ENCODE measurements at places on chromosomes 5 and 9.
A peak's percentile ranks its signal among the peaks of the same experiment; 100 is the strongest.

DNA sequence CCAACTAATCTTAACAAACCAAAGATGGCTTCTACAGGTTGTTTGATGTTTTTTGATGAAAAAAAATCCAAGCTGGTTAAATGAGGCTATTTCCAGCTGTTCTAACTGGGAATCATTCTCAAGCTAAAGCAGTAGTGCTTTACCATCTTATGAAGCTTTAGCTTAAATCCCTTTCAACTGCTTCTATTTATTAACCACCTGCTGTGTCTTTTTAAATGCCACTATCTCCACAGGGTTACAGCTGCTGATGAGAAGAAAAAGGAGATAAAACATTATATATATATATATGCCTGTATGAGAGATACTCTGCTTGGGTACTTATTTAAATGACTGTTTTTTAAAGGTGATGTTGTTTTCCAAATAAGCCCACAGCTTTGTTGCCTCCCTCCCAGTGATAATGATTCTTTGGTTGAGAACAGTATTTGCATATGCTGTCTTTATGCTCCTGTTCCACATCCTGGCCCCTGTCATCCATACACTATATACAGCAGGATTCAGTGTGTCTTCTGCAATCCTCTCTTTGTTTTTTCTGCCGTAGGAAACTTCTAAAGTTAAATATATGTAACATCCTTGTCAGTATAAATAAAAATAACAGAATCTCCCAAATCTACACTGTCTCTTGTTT lies 164.0 kb downstream of the PAM start:
- DNase-seq = no peak

GRCh38 chr5:68968429-68968828 lies 125.4 kb upstream of the SLC30A5 start:
- no peak for DNase-seq

DNA sequence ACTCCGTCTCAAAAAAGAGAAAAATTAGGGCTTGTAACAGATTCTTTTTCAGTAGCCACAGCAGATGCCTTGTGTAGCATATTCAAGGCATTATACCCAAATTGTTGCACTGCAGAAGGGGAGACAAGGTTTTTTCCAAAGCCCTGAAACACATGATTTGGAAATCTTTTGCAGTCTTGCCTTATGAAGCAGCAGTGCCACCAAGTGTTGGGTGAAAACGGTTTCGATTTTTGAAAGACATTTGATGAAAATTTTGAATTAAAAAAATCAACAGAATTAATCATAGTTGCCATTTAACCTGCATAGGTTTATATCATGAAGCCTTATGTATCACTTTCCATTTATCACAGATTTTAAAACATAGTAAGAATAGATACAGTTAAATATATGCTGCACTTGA lies 479.5 kb downstream of the TAF11L14 start:
- no peak for DNase-seq

DNA sequence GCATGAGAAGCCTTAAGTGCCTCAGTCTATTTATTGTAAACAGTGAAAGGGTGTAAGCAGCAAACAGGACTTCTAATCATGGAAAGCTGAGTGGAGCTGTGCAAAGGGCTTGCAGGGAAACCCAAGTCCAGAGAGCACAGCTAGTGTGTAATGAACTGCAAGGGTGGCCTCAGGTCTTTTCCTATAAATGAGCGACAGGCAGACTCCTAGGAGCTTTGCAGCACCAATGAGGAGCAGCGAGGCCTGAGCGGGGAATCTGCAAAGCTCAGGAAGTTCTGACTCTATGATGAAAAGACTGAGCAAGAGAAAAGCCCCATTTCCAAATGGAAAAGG lies 250.1 kb upstream of the MAP3K1 start:
- no peak for DNase-seq

- no peak for DNase-seq
Measured at GRCh38 chr9:758146-758545, 83.4 kb upstream of the DMRT1 start.

DNA sequence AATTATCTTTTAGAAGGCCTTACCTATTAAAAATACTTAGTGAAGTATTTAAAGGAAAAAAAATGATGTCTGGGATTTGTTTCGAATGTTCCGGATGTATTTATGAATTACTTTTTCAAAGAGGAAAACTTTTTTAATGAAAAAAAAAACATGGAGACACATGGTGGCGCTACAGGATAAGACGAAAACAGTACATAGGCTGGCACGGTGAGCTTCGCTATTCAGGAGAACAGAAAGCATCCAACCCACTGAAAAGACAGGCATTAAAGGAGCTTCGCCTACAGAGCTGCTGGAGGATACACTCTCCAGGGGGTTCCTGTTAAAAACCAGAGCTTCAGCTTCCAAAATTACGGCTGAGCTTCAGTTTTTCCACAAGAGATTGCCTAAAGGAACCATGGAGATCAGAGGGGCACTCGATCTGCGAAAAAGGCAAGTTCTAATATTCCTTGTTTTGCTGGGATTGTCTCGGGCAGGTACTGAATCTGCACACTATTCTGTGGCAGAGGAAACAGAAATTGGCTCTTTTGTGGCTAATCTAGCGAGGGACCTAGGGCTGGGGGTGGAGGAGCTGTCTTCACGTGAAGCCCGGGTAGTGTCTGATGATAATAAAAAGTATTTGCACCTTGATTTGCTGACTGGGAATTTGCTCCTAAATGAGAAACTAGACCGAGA lies at the start of gene PCDHB14:
TSS of gene PCDHB14 (plus strand) at position 232 of the 672 bp plus-strand sequence. CDS start at position 395, 163 bp downstream.
- DNase-seq = no peak

DNA sequence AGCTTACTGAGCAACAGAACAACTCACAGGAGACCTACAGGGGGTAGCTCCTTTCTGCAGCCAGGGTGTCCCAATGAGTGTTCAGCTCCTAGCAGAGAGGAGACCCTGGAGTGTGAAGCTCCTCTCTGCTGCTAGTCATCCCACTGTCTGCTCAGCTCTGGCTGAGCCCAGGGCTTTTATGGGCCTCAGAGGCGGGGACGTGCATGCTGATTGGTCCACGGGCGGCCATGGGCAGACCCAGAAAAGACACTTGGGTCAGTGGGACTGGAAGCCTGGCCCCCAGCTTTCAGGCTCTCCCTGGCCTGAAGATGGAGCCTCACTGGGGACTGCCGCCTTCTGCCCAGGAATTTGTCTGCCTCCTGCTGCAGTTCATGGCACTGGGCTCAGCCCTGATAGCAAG lies 40.6 kb downstream of the TSPAN17 start:
- no peak for DNase-seq

- no peak for DNase-seq
Measured at GRCh38 chr5:125634216-125634835, 788.9 kb upstream of the GRAMD2B start.

DNA sequence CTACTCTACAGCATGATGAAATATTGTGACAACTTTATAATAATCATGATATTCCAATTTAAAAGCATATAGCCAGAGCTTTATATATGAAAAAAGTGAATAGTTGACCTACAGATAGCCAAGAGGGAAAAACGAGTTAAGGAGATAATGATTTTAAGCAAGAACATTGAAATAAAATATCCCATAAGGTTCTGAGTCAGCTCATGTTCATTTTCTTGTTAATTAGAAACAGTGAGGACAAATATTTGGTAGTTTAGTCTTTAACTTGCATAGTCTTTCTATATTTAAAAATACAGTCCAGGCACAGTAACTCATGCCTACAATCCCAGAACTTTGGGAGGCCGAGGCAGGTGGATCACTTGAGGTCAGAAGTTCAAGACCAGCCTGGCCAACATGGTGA lies 55.8 kb upstream of the CDH6 start:
- no peak for DNase-seq

DNA sequence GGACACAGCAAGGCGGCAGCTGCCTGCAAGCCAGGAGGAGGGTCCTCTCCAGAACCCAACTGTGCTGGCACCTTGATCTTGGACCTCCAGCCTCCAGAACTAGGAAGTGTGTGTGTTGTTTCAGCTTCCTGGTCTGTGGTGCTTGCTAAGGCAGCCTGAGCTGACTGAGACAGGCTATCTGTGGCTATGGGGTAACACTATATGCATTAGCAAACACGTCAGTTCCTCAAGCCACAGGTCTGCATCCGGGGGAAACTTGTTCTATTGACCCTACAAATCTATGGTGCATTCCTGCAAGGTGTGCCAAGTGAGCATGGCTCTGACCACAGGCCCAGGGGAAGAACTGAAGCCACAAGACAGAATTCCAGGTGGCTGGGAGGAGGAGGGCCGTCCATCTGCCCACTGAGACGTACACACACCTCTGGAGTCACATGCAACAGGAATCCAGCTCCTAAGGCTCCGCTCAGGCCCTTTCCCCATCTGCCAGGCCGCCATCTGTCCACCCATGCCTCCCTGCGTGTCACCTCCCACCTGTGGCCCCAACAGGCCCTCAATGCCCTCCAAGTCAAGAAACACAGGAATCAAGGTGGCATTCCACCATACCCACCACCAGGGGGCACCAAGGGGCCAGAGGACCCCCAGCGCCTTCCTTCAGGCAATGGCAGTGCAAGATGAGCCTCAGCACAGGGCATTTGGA lies 174.9 kb downstream of the ROR2 start:
- peak; percentile 36 for DNase-seq

GRCh38 chr5:21574961-21575360 lies 1278.2 kb downstream of the CDH12 start:
- DNase-seq = no peak

DNA sequence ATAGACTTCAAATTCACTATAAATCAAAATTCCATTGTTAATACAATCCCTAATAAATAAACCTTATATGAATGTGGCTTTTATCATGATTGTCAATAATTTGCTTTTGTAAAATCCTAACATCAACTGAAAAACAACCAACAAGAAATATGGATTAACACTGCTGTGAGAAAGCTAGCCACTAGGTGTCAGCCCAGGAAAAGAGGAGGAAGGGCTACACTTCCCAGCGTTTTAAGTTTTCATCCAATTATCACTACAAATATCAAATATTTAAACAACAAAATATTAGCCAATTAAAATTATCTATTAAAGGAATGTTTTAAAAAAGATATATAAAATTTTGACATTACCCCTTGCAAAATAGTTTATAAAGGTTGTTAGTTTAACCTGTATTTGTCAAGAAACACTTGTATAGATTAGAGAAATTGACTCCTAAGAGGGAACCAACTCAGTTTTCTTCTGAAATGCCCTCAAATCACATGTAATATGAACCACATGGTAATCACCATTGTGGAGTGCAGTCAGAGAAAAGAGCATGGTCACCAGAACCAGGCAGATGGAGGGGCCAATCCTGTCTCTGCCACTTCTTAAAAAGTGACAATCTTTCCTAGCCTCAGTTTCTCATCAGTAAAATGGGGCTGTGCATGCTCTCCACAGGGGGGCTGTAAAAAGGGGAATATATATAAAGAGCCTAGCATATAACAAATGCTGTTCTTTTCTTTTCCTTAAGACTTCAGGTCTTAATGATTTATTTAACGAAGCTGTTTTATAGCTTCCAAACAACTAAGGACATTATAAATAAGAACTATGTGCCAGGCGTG lies 188.2 kb downstream of the CRB2 start:
- DNase-seq = no peak

GRCh38 chr9:31908891-31909480 lies 475.5 kb upstream of the ACO1 start:
- no peak for DNase-seq

DNA sequence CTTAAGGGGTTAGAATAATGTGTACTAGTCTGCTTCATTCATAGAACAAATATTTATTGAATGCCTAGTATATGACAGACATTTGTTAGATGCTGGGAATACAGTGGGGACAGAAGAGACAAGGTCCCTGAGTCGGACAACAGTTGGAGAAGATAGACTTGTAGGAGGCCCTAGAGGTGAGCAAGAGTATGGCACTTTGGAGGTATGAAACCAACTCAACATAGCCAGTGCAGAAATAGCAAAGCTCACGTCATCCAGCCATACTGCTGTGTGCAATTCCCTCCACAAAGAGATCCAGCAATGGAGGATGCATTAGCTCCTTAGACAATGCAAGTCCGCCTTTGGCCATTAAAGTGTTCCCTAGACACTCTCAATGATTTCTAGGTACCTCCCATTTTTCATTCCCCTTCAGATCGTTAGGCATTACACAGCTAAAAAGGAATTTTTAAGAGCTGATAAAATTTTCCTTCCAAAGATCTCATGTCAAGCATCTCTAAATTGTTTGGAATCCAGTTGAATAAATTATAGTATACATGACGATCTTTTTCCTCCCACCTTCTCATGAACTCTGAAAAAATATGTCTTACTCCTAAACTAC lies 1949.6 kb upstream of the WWC1 start:
- no peak for DNase-seq

- no peak for DNase-seq
Measured at GRCh38 chr9:73437758-73438157, 286.1 kb downstream of the ANXA1 start.

GRCh38 chr9:13351778-13352386 lies 72.4 kb upstream of the MPDZ start:
- no peak for DNase-seq

GRCh38 chr5:10017786-10018185 lies 231.9 kb downstream of the ATPSCKMT start:
- no peak for DNase-seq

DNA sequence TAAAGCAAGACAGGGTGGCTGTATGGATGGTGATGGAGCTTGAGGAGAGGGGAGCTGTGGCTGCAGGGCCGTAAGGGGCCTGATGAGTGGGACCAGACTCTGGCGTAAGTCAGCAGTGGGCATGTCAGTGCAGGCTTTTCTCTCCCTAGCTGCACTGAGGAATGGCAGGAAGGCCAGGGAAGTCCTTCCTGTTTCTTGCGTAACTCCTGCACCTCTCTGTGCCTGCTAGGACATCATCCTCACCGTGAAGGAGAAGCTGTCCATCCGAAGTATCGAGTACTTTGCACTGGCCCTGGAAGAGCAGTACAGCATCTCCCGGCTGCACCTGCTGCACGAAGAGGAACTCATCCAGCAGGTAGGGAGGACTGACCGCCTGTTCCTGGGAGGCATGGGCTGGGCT lies 24.1 kb upstream of the TRMT10B start:
- DNase-seq = no peak

- DNase-seq = no peak
Measured at GRCh38 chr5:124053340-124053739, 541.4 kb downstream of the CSNK1G3 start.

GRCh38 chr5:160251406-160252155 lies 22.3 kb downstream of the FABP6 start:
- no peak for DNase-seq

- DNase-seq = no peak
Measured at GRCh38 chr9:89358376-89358916, 40.1 kb downstream of the SECISBP2 start.

GRCh38 chr5:90997082-90997481 lies 386.0 kb downstream of the ARRDC3 start:
- DNase-seq = no peak

GRCh38 chr9:69577123-69577522 lies 95.0 kb downstream of the APBA1 start:
- no peak for DNase-seq

GRCh38 chr5:126686451-126687126 lies 85.8 kb downstream of the PHAX start:
- DNase-seq = no peak

DNA sequence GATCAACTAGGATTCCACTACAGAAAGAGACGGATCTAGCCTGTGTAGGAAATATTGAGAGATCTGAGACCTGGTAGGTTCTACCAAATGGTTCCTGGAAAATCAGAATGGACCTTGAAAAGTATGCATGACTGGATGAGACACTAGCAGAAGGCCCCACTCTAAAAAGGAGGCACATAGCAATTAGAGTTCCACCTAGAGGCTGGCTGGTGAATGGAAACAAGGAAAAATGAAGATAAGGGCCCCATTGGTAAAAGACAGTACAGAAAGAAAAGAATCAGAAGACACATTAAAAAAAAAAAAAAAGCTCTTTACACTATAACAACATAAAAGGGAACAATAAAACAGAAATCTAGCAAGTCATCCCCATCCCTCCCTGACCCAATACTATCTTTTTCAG lies 518.5 kb downstream of the NR2F1-AS1 start:
- DNase-seq = no peak
